ENCODE measurements at places on chromosomes 2 and 18.

GRCh38 chr2:233223059-233223894 is 28.2 kb upstream of the ATG16L1 start:
- DNase-seq, result no peak

DNA sequence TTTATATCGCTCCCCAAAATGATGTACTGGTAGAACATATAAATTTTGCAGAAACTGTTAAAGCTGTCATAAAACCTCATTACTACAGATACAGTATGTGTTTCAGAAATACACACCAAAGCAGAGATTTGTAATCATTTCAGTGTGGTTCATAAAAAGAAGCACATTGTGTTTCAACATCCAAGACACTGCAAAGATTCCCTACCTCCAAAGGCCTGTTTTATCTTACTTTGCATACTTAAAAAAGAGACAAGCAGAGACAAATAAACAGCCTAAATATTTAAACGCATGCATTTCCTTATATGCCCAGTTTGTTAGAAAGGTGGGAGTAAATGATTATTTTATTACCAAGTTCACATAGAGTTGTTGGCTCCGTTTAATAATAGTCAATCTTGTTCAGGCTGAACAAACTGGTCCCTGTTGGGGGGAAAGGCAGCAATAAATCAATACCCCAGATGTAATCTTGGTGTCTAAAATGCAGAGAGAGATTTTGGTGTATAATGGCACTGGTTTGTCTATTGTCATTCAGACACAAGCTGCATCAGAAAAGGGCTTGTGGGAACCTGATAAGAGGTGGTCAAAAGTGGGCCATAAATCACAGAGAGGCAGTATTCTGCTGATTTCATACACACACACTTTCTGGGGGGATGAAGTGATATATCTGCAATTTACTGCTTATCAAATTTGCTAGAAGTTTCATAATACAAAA is 321.4 kb upstream of the ETAA1 start:
- no peak for DNase-seq

DNA sequence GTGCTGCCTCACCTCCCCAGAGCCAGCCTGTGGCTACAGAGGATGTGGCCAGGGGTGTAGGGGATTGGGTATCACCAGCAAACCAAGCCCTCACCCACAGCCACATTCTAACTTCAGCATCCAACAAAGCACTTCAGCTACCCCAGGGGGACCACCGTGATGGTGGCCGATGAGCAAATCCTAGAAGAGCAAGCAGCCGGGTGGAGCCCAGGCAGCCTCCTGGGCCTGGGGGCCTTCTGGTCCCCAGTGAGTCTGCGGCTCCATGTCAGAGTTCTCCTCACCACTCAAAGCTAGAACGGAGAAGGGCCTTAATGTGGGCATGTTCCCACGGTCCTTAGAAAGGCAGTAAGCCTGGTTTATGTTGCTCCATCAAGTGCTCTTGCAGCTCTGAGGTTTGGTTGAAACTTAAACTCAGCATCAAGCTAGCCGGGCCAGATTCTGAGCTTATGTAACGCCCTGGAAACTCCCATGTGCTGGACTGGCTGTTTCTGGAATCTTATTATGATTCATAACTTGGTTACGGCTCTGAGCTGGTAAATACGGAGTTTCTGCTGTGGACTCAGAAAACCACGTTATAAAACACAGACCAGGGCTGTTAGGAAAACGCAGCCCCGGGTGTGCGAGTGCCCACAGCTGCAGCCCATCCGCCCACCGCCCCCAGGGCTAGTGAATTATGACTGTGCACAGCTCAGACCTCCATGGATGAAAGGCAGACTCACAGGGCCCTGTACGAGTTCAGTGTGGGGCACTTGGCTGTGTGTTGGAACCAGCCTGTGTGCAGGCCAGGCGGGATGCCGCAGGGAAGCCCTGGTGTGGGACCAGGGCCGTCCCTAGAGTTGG is 99.8 kb downstream of the SEPTIN10 start:
- peak; percentile 62 for DNase-seq

DNA sequence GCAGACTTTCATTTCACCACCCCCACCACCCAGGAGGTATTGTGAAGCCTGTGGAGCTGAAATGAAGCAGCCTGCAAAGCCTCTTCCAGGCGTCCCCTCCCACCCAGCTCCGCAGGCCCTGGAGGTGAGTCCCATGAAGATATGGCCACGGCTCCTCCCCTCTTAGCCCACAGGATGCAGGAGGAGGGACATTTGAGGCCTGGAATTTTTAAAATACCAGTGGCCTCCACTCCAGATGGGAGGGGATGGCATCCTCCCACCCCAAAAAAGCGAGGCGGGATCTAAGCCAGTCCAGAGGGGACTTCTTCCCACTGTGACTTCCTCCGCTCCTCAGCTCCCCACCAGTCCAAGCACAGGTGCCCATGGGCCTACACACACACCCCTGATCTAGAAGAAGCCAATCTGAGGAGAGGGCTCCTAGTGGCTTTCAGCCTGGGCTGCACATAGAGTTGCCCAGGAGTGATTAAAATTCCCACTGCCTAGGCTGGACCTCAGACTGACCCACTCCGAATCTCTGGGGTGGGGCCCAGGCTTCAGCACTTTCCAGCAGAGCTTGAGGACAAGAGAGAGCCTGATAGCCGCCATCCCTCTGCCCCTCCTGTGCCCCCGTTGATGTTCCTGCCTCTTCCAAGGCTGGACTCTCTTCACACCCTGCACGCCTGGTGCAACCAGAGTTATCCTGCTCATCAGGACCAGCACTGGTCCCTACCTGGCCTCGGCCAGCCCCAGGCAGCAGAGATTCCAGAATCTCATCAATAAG is 206.9 kb downstream of the TNS1 start:
- peak; percentile 35 for DNase-seq

DNA sequence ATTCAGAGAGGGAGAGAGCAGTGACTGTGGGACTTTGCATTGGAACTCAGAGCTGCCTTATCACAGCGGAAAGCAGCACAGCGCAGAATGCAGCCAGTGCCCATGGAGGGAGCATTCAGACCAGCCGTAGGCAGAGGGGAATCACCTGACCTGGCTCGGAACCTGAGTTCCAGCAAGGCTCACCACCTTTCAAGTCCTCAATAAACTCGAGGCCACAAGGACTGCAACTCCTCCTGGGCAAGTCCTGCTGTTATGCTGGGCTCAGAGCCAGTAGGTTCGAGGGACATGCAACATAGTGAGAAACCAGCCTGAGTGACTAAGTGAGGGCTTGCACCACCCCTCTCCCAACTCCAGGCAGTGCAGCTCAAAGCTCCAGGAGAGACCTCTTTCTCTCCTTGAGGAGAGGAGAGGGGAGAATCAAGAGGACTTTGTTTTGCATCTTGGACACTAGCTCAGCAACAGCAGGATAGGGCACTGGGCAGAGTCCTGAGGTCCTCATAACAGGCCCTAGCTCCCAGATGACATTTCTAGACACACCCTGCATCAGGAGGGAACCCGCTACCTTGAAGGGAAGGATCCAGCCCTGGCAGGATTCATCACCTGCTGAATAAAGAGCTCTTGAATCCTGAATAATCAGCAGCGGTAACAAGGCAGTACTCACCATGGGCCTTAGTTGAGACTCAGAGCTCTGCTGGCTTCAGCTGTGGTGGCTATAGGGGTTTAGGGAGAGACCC is 136.8 kb upstream of the OTOS start:
- no peak for DNase-seq

DNA sequence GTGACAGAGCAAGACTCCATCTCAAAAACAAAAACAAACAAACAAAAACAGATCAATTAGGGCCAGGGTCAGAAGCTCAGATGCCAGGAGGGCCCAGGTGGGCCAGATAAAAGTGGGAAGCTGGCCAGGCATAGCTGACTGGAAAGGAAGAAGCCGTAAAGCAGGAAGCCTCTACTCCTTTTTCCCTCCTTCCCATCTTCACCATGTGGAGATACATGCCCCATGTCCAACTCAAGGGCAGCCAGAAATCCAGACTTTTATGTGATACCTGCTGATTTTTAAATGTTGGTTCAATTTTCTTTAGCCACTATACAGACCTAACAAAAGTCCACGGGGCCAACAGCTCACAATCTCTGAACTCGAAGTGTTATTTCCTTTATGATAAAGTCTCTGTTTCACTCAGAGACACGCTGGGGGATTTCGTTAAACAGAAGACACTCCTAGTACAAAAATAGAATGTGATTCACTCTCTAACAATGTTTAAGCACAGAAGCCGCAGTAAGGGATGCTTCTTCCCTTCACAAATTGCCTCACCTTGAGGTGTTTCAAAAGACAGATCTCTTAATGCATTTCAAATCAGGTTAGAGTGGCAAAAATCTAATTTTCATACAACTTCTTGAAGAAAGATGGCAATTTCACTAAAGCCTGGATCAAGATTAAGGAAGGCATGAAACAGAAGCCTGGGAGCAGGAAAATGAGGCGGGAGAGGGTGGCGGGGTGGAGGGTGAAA is 14.0 kb downstream of the TMEM247 start:
- DNase-seq, result peak; percentile 13

DNA sequence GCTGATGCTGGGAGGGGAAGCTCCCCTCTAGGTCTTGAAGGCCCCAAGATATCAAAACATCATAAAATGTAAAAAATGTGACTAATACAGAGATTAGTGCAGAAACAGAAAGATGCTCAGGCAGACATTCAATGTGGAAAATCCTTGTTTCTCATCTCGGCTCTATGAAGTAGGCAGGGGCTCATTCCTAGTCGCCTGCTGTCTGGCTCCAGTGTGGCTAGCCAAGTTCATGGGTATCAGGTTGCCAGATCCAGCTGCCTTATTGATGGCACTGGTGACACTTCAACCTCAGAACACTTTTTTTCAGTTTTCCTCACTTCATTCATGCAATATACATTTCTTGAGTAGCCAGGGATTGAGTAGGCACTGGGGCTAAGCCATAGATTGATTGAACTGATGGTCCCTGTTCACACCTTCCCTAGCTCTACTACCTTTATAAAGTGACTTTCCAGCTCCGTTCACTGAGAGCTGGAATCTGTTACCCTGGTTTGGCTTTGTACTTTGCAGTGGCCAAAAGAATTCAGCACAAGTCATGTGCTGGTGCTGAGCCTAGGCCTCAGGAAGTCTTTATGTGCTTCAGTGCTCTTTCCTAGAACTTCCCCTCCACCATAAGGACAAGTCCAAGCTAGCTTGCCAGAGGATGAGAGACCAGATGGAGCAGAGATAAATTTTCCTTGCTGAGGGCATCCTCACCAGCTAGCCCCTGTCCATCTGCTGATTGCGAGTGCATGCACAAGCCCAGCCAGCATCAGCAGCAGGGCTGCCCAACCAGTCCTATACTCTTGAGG is 373.6 kb upstream of the ST6GAL2 start:
- DNase-seq, result no peak

GRCh38 chr18:75612456-75612855 is 185.0 kb upstream of the SMIM21 start:
- DNase-seq, result no peak

DNA sequence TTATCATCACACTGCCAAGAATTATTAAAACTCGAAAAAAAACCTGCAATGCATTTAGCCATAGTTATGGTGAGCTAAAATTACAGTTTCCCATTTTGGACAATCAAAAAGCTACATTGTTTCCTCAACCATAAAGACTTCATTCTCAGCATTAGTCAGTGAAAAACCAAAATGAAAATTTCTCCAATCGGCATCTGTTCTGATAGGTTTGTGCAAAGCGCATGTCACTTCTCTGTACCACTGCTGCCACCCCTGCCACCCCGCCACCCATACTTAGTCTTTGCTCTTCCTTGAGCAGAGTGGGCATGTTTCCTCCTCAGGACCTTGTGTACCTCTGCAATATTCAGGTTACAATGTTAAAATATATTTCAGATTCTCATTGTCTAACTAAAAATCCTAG is 7.1 kb upstream of the ZBTB14 start:
- DNase-seq, result no peak

DNA sequence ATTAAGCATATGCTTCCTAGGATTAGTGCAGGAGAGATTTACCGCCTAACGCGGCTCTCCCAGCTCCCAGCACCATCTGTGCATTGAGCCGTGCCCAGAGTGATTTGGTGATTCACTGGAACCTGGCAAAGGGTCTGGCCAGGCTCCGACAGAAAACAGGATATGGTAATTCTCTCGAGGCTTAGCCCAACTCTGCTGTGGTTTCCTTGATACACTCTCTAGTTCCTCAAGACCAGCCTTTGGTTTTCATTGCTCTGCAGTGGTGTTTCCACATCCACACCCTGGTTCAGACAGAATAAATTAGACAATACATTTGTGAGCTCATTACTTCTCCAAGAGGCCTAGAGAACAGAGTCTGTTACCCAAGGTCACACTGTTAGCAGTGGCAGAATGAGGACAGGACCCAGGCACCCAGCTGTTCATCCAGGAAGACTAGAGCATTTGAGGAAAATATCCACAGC is 23.0 kb upstream of the SMAD2 start:
- DNase-seq, result peak; percentile 55

- DNase-seq, result no peak
Measured at GRCh38 chr2:235854276-235854675, 313.9 kb downstream of the GBX2 start.

GRCh38 chr18:40612356-40612755 is 1342.7 kb upstream of the PIK3C3 start:
- no peak for DNase-seq

GRCh38 chr2:49035481-49035880 is 118.8 kb downstream of the FSHR start:
- no peak for DNase-seq

GRCh38 chr18:2656237-2656980 is 883 bp downstream of the SMCHD1 start:
- peak; percentile 58 for DNase-seq

GRCh38 chr2:71453404-71454220 is at the start of gene DYSF:
TSS of gene DYSF (plus strand) at chr2:71453561.
- peak; percentile 61 for DNase-seq

DNA sequence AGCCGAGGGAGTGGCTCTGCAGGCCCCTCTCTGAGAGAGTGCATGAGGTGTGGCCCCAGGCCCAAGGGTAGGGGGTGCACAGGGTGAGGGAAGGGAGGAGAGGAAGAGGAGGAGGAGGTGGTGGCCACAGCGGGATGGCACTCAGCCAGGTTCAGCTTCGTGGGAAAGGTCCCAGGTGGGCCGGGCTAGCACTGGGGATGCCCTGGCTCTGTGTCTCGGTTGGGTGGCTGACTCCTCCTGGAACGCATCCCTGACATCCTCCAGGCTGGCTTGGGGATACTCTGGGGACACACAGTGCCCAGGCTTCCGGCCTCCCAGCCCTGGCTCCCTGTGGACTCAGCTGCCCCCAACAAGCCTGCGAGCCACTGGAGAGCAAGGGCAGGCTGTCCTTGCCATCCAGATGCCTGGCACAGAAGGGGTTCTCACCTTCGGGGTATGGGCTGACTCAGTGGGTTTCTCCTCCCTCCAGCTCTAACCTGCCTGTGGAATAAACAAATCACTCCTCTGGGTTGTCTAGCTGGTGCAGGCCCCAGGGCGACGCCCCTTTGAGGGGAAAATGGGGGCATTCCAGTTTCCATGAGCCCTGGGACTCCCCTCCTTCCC is 582 bp upstream of the ZAP70 start:
- no peak for DNase-seq

Measured in ureter (tissue), 1 donor.